ENCODE measurements at places on chromosomes 5 and 9.

DNA sequence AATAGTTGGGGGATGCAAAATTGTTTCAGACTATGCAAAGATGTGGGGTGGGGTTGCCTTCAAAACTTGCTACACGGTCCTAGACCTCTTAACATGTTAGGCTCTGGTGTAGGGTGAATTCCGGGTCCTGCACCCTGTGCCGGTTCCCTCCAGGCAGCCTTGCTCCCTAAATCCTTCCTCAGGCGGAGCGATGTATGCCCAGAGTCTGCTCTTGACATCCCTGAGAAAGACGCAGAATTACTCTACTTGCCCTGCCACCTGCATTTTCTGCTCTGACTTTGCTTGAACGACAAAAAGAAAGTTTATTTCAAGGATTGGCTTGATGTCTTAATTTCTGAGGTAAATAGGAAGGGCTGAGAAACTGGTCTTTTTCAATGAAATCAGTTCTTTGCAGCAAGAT lies 691 bp downstream of the THBS4 start:
- DNase-seq = no peak

DNA sequence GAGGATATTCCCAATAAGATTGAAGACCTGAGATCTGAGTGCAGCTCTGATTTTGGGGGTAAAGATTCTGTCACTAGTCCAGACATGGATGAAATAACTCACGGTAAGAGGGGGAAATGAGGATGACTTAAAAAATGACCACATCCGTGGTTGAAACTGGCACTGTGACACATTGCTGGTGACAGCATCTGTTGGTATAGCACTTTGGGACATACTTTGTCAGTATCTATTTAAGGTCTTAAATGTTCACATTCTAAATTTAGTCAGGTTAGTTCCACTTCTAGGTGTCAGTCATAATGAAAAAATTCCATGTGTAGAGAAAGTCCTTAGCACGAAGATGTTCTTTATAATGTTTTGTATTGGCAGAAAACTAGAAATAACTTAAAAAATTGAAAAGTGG lies 70.9 kb downstream of the GAPVD1 start:
- DNase-seq = peak; percentile 1

DNA sequence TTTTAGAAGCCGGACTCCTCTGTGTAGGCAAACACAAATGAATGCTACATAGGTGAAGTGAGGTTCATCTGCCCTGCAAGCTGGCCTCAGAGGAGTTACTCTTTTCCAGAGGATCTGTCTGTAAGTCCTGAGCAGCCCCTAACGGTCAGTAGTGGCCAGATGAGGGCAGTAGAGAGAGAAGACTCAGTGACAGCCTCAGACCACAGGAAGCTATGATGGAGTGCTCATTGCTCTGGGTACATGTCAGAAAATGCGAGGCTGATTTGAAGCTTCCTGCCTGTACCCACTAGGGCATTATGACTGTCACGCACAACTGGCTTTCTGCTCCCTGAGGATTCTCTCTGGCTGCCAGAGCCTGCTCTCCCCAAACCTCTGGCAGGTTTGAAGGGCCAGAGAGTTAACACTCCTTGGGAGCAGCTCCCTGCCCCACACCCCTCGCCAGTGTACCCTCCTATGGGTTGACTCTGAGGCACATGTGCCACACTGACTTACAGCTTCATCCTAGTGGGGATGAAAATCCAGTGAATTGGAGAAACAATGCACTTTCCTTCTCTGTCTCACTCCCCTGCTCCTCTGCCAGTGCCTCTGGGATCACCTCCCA lies 141.5 kb downstream of the GABRG2 start:
- no peak for DNase-seq

DNA sequence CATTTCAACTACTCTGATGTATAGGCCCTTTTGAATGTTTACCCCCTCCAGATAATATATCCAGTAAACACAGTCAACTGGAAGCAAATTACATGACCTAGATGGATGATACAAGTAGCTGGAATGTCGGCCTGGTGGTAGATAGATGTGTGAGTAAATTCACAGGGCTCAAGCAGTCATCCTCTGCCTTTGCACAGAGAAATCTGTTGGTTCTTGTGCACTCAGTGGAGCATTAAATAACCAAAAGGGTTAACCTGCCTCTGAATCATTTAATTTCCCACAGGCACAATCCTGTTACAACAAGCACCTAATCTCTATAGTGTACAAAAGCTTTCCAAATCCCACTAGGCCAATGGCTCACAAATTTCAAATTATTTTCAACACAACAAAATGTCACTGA lies 668.3 kb downstream of the DNAH5 start:
- DNase-seq = no peak

GRCh38 chr5:13551645-13552044 lies 392.8 kb downstream of the DNAH5 start:
- no peak for DNase-seq

GRCh38 chr9:3916411-3916810 lies 383.5 kb downstream of the GLIS3 start:
- DNase-seq = no peak
